ENCODE measurements at places on chromosomes 1 and 21.

- no peak for DNase-seq
Measured at GRCh38 chr21:45094412-45094811, 20.0 kb downstream of the ADARB1 start.

GRCh38 chr1:19040010-19040680 lies 83.7 kb upstream of the IFFO2 start:
- DNase-seq, result no peak

GRCh38 chr1:14875524-14876509 lies 277.3 kb downstream of the KAZN start:
- no peak for DNase-seq

DNA sequence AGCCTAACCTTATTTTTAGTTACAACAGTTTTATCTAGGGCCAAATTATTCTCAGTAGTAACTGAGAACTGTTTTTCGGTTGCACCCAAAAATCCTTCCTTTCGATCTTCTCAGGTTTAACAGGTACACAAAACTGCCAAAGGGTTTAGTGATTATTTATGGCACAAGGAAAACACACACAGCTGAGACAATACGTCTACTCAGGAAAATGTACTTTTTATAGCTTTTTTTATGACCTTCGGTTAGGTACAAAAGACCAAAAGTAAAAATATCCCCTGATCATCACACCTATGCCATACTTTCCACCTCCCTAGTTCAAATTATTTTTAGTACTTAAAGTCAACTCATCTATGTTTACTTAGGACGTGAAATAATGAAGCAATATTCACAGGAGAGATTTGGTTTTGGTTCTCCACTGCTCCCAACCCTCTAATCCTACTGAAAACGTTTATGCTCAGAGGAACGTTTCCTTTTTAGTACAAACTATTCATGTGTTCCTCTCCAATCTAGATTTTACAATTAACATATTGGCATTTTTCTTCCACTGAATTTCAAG lies 48.7 kb downstream of the TTLL7 start:
- no peak for DNase-seq

GRCh38 chr1:93777255-93777654 lies 95.6 kb upstream of the BCAR3 start:
- no peak for DNase-seq

GRCh38 chr1:18041102-18041501 lies 66.5 kb upstream of the IGSF21 start:
- DNase-seq, result no peak

- DNase-seq, result no peak
Measured at GRCh38 chr21:41655259-41655658, 111.6 kb downstream of the RIPK4 start.

DNA sequence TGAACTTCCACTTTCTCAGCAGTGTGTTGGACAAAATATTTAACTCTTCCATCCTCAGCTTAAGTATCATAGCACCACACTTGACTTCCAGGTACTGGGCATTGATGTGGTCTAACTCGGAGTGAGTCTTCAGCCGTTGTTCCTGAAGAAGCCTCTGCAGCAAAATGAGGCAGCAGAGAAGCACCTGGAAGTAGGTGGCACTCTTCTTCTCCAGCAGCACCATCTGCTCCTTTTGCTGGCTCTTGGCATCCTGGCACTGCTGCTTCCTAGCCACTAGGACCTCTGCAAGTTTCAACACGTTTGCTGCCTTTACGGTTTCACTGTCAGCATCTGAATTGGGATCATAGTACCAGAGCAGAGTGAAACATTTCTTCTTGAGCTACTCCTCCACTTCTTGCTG lies 162.5 kb upstream of the GORAB start:
- DNase-seq, result no peak

GRCh38 chr1:21324368-21325141 lies 34.3 kb upstream of the ECE1 start:
- DNase-seq, result no peak

DNA sequence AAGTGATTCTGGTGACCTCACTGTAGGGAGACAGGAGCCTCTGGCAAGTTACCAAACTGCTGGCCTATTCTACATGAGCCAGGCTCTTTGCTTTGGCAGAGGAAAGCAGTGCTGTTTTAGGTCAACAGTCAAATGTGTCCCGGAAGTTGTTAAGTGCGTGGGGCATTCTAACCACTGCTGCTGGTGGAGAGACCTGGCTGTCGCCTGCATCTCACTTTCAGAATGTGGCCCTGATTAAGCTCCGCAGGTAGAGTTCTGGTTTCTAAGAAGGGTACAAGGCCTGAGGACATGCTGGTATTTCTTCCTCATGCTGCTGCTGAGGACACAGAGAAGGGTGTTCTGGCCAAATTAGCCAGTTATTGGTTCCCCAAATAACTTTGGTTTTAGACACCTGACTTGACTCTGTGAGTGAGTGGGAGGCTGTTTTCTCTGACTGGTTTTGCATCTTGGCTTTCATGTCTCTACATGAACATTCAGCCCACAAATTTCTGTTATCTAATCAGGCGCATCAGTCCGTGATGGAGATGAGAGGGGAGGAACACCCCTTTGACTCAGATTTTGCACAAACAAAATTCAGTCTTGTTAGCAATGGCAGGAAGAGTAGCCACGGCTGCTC lies 120.8 kb downstream of the LMO4 start:
- no peak for DNase-seq

DNA sequence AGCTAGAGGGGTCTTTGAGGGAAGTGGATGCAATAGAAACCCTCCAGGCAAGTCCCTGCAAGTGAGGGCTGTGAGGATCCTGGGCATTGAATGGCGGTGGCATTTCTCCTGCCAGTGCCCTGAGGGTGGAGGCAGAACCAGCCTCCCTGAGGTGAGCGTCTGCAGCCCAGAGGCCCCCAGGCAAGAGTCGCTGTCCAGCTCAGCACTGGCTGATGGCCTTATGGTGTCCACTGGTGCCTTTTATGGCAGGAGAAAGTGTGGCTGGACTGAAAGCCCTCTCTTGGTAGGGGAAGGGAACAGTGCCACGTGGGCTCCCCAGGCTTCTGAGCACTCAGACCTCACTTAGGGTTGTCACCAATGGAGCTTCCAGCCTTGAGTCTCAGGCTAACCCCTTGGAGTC lies 77.3 kb downstream of the SH3BGR start:
- no peak for DNase-seq

DNA sequence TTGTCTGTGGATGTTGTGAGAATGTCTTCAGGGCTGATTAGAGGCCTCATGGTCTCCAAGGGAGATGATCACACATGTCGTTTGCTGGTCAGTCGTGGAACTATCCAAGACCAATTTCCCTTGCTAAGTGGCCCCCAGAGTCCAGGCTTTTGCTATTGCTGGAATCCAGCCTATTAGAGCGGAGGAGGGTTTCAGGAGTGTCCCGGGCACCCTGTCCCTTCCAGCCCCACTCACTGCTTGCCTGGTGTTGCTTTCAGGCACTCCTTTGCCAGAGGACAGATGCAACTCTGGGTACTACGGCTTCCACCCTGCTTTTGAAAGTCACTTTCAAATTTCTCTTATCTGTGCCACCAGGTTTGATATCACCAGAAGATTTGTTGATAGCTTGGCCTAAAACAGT lies 149.1 kb downstream of the NOS1AP start:
- no peak for DNase-seq

DNA sequence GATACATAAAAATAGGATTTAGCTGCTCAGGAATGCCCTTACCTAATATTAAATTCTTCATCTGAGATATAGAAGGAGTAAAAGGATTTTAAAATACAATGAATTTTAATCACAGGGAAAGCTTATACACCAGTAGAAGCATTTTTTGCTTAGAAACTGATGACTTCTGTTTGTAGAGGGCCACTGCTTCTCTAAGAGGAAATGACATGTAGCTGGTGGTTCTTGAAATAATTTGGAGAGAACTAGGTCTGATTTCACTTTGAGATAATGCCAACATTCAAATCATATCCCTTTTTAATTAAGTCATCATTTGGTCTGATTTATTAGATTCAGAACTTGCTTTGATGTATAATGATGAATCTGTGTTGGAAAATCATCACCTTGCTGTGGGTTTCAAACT lies 166.6 kb upstream of the SGIP1 start:
- DNase-seq, result no peak

- no peak for DNase-seq
Measured at GRCh38 chr1:119359730-119360129, 8.9 kb upstream of the HAO2 start.

DNA sequence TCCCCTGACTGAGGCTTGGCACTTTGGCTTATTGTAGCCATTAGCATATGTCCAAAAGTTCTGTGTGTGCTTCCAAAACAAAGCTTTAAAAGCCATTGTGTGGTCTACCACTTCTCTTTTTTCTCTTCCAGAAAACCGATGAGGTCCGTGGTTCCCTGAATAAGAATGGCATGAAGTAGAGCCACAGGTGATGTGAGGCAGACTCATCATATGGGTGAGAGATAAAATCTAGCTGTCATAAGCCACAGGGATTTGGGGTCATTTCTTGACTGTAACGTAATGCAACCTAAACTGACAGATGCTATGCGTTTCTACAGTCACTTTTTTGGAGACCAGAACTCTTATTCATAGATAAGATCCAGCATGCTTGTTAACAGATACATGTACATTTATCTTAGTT lies 7.0 kb upstream of the GREM2 start:
- no peak for DNase-seq

- no peak for DNase-seq
Measured at GRCh38 chr1:192038567-192038966, 119.7 kb upstream of the RGS18 start.

DNA sequence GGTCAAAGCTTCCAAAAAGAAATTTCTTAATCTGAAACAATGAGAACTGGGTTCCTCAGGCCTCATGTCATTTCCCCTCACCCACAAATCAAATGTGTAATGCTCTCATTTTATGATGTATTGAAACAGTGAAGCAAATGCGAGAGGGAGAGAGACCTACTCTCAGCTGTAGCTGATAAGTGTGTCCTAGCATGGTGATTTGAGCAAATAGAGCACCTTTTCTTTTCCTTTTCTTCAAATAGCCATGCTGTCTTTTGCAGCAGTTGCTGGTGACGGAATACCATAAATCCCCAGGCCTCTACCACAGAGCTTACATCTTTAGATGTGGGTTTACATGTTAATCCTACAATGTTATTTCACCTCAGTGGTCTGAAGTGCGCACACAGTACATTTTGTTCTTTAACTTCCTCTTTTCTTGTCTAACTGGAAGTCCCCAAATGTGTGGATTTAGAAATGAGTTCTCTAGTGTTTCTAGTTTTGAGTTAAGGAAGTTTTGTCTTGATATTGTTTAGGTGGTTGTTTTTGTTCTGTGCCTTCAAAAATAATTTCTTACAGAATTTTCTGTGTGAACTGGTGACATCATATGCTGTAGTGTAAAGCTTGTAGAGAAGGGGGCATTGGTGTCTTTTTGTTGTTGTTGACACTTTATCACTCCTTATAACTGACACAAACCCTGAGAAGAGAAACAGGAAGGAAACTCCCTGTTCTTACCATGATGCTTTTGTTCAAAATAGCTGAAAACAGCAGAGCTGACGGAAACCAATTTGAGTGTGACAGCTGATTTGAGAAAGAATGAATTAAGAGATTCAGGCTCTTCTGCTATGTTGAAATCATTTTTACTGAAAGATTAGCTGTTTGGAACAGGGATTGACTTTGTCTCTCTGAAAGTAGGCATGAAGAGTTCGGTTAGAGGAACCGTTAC lies 12.2 kb downstream of the SMAP2 start:
- no peak for DNase-seq

GRCh38 chr1:36525166-36525565 lies 42.5 kb upstream of the CSF3R start:
- DNase-seq, result no peak

DNA sequence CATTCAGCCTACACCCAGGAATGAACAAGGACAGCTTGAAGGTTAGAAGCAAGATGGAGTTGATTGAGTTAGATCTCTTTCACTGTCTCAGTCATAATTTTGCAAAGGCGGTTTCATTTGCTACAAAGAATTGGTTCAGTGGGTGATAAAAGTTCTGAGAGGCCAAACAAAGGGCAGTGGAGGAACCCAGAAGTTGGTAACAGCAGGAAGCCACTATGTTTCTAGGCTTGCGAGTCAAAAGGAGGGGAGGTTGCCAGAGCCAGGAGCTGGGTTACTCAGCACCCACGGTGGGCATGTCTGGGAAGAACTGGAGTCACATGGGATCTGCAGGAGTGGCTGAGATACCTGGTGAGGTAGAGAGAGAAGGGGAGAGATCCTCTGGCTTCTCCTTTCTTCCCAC lies 64.2 kb upstream of the MRPS6 start:
- no peak for DNase-seq

DNA sequence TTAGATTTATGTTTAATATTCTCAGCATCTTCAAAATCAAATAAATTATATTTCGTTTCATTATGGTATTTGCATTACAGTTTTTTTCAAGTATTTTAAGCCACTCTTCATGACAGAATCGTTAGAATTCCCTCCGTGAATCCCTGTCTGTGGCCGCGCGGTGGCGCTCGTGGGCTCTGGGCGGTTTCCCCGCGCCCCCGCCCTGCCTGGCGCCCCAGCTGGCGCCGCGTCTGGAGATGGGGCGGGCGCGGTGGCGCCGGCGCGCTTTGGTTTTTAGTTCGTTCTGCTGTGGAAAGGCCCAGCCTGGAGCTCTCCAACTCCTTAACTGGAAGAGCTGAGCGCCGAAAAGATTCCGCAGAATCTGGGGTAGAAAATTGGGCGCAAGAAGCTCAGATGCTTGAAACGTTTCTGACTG lies 25.7 kb downstream of the PRMT2 start:
- DNase-seq, result no peak

GRCh38 chr1:65209005-65209885 lies 61.2 kb downstream of the AK4 start:
- DNase-seq, result no peak

DNA sequence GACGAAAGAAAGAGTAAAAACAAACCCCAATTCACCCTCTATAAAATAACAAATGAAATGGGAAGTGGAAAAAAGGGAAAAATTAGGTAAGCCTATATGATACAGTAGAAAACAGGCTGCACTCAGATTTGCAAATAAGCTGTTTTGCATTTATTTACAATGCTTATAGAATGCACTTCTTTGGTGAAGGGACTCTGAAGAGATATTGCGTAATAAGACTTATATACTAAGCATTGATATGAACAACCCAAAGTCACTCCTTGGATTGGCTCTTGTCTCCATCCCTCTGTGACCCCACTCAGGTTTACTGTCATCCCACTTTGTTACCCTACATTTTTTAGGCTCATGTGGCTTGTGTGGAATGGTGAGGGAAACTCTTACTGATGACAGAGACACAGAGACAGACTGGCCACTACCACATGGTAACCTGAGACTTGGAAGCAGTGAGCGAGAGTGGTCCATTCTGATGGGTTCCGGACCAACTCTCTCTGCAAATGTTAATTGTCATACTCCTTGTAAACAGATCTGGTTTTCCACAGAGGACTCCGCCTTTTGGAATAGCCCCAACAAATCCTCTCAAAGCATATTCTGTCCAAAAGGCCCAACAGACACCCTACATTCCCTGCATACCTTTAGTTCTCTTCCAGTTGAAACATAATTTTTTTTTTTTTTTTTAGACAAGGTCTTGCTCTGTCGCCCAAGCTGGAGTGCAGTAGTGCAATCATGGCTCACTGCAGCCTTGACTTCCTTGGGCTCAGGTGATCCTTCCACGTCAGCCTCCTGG lies 11.0 kb downstream of the GSTM5 start:
- no peak for DNase-seq
